ENCODE measurements at places on chromosomes 11 and 22.

DNA sequence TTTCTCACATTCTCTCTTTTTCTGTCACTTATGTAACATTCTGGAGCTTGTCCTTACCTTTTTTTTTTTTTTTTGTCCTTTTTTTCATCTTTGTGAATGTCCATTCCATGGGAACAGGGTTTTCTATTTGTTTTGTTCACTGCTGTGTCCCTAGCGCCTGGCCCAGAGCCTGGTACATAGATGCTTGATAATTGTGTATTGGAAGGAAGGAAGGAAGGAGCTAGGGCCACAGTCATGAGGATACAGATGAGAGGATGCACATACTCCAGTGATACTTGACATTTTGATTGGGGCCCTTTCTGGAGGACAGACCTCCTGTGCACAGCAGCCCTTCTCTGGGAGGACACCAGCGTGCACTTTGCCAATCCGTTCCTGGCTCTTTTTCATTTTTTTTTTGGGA lies 68.9 kb downstream of the KIAA1671 start:
- DNase-seq, result no peak

DNA sequence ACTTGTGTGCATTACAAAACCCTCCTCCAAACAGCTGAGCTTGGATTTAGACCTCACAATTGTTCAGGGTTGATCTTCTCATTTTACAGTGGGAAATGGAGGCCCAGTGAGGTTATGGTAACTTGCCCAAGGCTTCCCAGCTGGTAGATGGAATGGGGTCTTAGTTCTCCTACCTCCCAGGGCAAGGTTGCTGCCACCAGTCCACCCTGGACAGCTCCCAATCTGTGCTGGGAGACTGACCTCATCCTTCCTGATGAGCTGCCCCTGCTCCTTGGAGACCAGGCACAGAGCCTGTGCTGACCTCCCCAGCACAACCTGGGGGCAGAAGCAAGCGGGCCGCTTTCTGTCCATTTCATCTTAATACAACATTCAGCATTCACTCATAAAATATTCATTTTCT lies 190.7 kb downstream of the ST3GAL4 start:
- no peak for DNase-seq

GRCh38 chr11:6745465-6746015 lies 26.2 kb downstream of the OR2AG2 start:
- no peak for DNase-seq

GRCh38 chr11:86702220-86702983 lies 30.0 kb upstream of the ME3 start:
- no peak for DNase-seq

- DNase-seq, result no peak
Observed at GRCh38 chr11:74493791-74494630, 487 bp upstream of the LIPT2 start.

DNA sequence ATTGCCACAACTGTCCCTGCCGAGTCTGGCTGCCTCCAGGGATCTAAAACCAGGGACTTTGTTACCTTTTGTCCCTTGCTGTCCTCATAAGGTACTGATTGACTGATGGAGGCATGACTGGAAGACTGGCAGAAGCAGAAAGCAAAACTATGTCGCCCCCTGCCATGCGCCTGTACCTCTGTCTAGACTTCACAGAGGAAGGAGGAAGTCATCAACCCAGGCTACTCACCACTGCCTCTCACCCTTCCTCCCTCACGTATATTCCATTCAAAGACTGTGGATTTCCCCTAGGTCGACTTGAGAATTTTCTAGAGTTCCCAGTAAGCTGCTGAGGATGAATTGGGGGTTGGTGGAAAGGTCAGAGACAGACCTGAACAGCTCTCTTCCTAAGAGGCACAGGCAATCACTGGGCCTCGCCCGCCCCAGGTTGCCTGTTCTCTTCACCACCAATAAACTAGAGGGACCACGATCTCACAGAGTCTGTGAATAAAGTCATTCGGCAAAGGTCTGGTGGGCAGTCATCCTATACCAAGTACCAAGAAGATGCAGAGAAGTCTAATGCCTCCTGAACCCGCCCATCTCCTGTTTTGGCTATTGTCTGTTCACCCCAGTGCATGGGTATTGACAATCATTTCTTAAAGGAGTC lies 27.5 kb upstream of the CHST1 start:
- no peak for DNase-seq

- peak; percentile 66 for DNase-seq
Observed at GRCh38 chr11:88174709-88175568, at the start of gene RAB38. TSS of gene RAB38 (minus strand) at chr11:88175443. CDS start at chr11:88175384, 59 bp downstream.

GRCh38 chr11:68724293-68724692 lies 27.0 kb downstream of the TESMIN start:
- DNase-seq, result no peak

DNA sequence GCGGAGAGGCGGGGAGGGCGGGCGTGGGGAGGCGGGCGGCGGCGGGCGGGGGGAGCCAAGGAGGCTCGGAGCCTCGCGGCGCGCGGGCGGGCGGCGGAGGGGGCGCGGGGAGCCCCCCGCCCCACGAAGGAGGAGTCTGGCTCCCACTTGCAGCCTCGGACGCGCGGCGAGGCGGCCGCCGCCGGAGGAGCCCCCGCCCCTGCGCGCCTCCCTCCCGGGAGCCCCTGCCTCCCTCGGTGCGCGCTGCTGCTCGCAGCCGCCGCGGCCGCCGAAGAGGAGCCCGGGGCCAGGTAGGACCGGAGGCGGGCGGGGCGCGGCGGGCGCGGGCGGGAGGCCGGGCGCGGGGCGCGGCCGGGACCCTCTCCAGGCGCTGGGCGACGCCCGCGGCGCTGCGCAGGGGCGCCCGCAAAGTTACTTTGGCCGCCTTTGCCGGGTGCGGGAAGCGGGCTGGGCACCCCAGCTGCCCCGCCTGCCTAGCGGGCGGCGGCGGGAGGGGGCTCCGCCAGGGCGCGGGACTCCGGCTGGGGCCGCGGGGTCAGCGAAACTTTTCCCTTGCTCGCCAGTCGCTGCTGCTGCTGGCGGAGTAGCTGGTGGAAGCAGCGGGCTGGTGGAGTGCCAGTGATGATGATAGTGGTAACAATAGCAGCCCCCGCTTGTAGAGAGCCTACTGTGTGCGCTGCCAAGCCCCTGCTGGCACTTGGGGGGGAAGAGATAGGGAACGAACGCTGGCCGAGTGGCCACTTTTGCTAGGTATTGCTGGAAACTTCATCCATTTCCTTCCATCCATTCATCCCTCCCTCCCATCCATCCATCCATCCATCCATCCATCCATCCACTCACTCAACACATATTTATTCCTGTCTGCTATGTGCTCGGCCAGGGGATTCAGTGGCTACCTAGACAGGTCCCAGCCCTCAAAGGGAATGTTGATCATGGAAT lies at the start of gene MPPED1:
Gene MPPED1, plus strand, starts transcription at position 146 of the 939 bp plus-strand sequence. CDS start 12,972 bp downstream, outside the sequence.
- DNase-seq, result no peak

- peak; percentile 1 for DNase-seq
Observed at GRCh38 chr11:124195189-124195734, 12.1 kb downstream of the OR10D3 start.

GRCh38 chr22:42167066-42167465 lies 36.5 kb upstream of the CYP2D6 start:
- DNase-seq, result no peak
